ENCODE measurements at places on chromosomes 5 and 9. TPM values are rescaled to one million over a fixed set of nuclear protein-coding genes. Genes with fewer than 3 reads are reported as not detected.

LCN9 gene
- 2.5 TPM for polyA plus RNA-seq

EGR1 gene
- polyA plus RNA-seq: 8.9 TPM

HK3 gene
- 7.8 TPM for polyA plus RNA-seq

NTRK2 gene
- 14.2 TPM for polyA plus RNA-seq

RIOK2 gene
- 20.7 TPM for polyA plus RNA-seq

HAND1 gene
- not detected for polyA plus RNA-seq

PCDHGA11 gene
- polyA plus RNA-seq: 0.62 TPM

PLCXD3 gene
- polyA plus RNA-seq: 6.6 TPM

LTC4S gene
- 5.9 TPM for polyA plus RNA-seq

BTNL3 gene
- polyA plus RNA-seq: not detected

STKLD1 gene
- polyA plus RNA-seq: 1.1 TPM

CSF1R gene
- polyA plus RNA-seq: not detected

CNTLN gene
- polyA plus RNA-seq: 5.0 TPM

TMC1 gene
- polyA plus RNA-seq: not detected

RNF180 gene
- 6.0 TPM for polyA plus RNA-seq

DRD1 gene
- 0.72 TPM for polyA plus RNA-seq

SOX30 gene
- polyA plus RNA-seq: not detected

MRPS30 gene
- polyA plus RNA-seq: 52.5 TPM

SLCO4C1 gene
- 0.12 TPM for polyA plus RNA-seq

ZNF474 gene
- 0.14 TPM for polyA plus RNA-seq

CDH6 gene
- polyA plus RNA-seq: 2.1 TPM

PRXL2C gene
- polyA plus RNA-seq: 0.14 TPM

DAPK1 gene
- 57.3 TPM for polyA plus RNA-seq

COL23A1 gene
- 0.12 TPM for polyA plus RNA-seq

GABRA6 gene
- 2.2 TPM for polyA plus RNA-seq

FOXD4L5 gene
- polyA plus RNA-seq: 0.06 TPM

ZNF189 gene
- 28.0 TPM for polyA plus RNA-seq

TSLP gene
- not detected for polyA plus RNA-seq

TXNDC8 gene
- polyA plus RNA-seq: not detected

PCDHB11 gene
- polyA plus RNA-seq: 3.7 TPM

NAA35 gene
- polyA plus RNA-seq: 26.0 TPM

PCDHGA2 gene
- polyA plus RNA-seq: 0.26 TPM

LCN2 gene
- polyA plus RNA-seq: not detected

COL5A1 gene
- not detected for polyA plus RNA-seq

NUTM2G gene
- polyA plus RNA-seq: 0.18 TPM

Measured in neural cell (in vitro differentiated cells).